Urinary bladder (tissue), 4 donors: ENCODE measurements at places on chromosomes 12 and 14. TPM values are rescaled to one million over a fixed set of nuclear protein-coding genes. Genes with fewer than 3 reads are reported as not detected.
A peak's percentile ranks its signal among the peaks of the same experiment; 100 is the strongest.

GRCh38 chr14:100710391-100710790, 16.3 kb upstream of the DLK1 start:
- no peak for DNase-seq

DNA sequence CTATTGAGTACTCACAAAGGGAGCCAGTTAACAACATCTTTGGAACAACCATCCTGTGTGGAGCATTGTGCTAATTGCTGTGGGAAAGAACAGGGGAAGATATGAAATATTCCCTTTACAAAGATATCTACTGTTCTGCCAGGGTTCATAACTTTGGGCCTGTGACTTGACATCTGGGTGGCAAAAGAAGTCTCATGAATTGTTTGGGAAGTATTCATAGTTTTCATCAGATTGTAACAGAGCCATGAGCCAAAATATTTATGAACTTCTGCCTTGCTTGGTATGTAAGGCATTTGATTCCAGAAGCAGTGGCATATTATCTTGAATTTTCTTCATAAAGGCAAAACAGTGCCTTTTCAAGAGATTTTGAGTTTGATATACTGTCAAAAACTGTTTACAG, 816.2 kb downstream of the DIO2 start:
- no peak for DNase-seq

DNA sequence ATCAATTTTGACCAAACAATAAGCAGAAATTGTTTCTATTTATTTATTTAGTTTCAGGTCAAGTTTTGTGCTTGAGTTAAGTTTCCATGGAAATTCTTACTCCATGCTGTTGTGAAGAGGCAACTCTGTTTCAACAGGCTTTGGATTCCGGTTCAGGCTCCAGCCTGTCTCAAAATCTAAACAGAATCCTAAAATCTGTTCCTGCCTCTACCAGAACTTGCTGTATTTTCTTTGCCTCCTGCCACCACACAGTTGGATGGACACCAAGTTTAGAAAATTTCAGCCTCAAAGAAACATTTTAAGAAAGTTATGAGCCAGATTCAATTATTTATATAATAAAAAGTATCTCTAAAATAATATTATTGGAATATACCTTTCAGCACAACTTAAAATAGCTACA, 330.9 kb downstream of the FOXG1 start:
- no peak for DNase-seq

- DNase-seq = peak; percentile 47
Observed at GRCh38 chr14:75279153-75279762, 630 bp downstream of the FOS start.

FAM181A gene
- not detected for total RNA-seq

- DNase-seq = no peak
Observed at GRCh38 chr12:44317651-44318126, 481.8 kb downstream of the TMEM117 start.

B4GALNT3 gene
- 1.4 TPM for total RNA-seq

RPL10L gene
- total RNA-seq = not detected

CIDEB gene
- 7.3 TPM for total RNA-seq

PTMS gene
- 62.4 TPM for total RNA-seq

DNA sequence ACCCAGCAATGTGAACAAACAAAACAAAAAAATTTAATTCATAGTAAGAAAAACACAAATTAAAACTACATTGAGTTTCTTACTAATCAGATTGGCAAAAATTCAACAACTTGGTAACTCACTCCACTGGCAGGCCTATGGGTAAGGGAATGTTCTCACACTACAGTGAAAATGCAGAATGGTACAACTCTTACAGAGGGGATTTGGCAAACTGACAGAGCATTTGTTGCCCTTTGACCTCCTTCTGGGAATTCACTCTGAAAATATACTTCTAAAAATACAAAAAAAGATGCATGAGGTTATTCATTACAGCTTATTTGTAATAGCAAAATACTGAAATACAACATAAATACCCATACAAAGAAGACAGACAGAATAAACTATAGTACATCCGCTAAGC, 32.8 kb downstream of the ABCD2 start:
- DNase-seq = no peak

- DNase-seq = no peak
Observed at GRCh38 chr14:103629503-103630121, 601 bp downstream of the KLC1 start.

- DNase-seq = no peak
Observed at GRCh38 chr14:51897791-51898355, 37.5 kb downstream of the GNG2 start.
